ENCODE measurements at places on chromosomes 2 and 18. TPM values are rescaled to one million over a fixed set of nuclear protein-coding genes. Genes with fewer than 3 reads are reported as not detected.

Gene GPBAR1
- total RNA-seq = 0.10 TPM

Gene OTOS
- total RNA-seq = not detected

Gene CEP68
- total RNA-seq = 31.0 TPM

Gene SNORC
- total RNA-seq = 0.65 TPM

Gene LTBP1
- total RNA-seq = 145 TPM

Gene REG3A
- total RNA-seq = not detected

Gene RBBP8
- 11.1 TPM for total RNA-seq

Gene STK11IP
- 12.4 TPM for total RNA-seq

Gene INHBB
- total RNA-seq = 6.9 TPM

Gene KIDINS220
- total RNA-seq = 73.7 TPM

Gene RGPD3
- 0.38 TPM for total RNA-seq

Gene ACOXL
- total RNA-seq = not detected

Gene ANKRD62
- not detected for total RNA-seq

Gene CDH2
- total RNA-seq = 5.8 TPM

Gene PSMG2
- total RNA-seq = 80.4 TPM

Gene INPP5D
- total RNA-seq = 26.1 TPM

Gene C2orf66
- under 0.01 TPM for total RNA-seq

Gene SIX3
- total RNA-seq = not detected

Gene ATRAID
- 120 TPM for total RNA-seq

Gene THADA
- 21.8 TPM for total RNA-seq

Gene IL1A
- total RNA-seq = 0.57 TPM

Gene VAMP5
- 44.1 TPM for total RNA-seq

Gene DHRS9
- total RNA-seq = 3.7 TPM

Gene TSGA10
- 3.3 TPM for total RNA-seq

Gene COLEC11
- 0.65 TPM for total RNA-seq

Gene EGR4
- not detected for total RNA-seq

Gene SETBP1
- total RNA-seq = 9.3 TPM

Gene CLHC1
- total RNA-seq = 6.9 TPM

Gene C2orf72
- total RNA-seq = not detected

Gene VIL1
- total RNA-seq = not detected

Gene ABCB11
- 0.98 TPM for total RNA-seq

Gene TCF23
- not detected for total RNA-seq

Gene UNC80
- total RNA-seq = not detected

Gene ARL4C
- total RNA-seq = 8.1 TPM

Gene SERPINB3
- total RNA-seq = not detected

Gene MYO3B
- total RNA-seq = under 0.01 TPM

Gene RAX
- not detected for total RNA-seq
